NCI-H748 treated with DMSO at 0.1 percent for 48 hours (cell line): ENCODE measurements at places on chromosomes 11 and 22.

DNA sequence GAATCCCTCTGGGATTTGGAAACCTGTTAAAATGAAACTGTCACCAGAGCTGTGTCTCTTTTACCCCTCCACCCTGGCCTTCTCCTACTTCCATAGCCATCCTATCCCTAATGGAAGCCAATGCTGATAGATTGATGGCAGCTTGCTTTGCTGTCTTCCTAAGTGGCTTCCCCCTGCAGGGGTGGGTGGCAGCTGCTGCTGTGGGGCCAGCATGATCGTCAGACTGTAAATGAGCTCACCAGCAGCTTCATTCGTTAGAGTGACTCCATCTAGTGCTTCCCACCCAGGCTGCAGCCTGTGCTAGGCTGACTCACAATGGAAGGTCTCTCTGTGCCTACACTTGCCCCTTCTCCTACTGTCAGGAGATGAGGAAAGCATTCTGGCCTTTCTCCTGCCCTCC is 311.0 kb downstream of the BUD13 start:
- DNase-seq: no peak

DNA sequence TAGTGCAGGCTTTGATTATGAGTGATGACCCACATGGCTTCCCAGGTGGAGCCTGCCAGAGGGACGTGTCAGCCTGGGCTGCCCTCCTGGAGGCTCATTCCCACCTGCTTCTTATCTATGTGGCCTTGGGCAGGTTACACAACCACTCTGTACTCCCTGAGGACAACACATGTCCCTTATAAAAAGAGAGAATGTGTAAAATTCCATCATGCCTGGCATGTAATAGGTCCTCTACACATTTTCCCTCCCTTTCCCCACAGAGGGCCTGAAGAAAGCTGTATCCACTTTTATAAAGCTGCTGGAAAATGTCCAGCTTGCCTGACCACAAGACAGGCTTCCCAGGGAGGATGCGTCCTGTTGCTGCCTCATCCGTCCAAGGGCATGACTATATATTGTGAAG is 55.0 kb upstream of the VSTM5 start:
- no peak for DNase-seq

DNA sequence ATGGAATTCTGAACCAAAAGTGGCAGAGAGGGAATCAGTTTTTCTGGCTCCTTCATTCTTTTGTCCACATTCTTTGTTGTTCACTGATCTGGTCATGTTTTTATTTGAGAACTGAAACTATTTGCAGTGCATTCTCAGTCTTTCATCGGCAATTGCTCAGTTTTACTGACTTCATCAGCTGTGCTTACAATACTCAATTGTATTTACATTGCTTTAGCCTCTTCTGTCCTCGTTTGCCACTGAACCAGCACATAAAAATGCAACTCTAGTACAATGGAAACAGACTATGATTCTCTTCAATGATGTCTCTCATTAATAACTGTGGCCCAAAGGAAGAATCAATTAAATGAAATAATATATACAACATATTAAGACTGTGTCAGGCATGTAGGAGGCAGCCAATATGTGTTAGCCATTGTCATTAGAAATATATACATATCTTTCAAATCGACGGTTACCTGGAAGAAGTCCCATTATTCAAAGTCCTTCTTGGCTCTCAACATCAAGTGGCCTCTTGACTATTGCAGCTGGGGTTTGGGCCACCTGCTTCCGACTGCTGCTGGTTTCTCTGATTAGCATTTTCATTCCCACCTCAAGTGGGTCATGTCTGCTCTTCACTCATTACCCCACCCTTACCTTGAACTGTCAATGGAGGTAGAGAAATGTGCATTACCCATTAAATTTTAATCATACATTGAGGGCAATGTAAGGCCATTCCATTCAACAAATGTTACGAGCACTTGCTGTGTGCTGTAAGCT is 600.1 kb downstream of the INSC start:
- peak; percentile 99 for DNase-seq

DNA sequence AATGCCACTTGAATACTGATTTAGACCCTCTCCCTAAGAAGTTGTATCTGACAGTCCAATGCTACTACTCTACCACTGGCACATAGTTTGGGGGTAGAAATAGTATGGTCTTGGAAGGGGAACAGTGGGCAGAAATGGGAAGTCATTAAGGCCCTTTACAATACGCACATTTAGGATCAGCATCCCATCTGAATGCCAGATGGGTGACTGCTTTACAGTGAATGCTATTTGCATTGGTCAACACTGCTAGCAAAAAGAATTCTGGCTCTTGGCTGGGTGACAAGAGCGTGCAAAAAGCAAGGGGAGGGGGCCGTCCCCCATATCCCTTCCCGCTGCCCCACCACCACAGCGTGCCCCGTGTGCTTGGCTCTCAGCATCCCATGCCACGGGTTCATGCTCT is 104.7 kb upstream of the BID start:
- no peak for DNase-seq

- DNase-seq: peak; percentile 24
Observed at GRCh38 chr22:30423301-30423958, 2.1 kb upstream of the MTFP1 start.

DNA sequence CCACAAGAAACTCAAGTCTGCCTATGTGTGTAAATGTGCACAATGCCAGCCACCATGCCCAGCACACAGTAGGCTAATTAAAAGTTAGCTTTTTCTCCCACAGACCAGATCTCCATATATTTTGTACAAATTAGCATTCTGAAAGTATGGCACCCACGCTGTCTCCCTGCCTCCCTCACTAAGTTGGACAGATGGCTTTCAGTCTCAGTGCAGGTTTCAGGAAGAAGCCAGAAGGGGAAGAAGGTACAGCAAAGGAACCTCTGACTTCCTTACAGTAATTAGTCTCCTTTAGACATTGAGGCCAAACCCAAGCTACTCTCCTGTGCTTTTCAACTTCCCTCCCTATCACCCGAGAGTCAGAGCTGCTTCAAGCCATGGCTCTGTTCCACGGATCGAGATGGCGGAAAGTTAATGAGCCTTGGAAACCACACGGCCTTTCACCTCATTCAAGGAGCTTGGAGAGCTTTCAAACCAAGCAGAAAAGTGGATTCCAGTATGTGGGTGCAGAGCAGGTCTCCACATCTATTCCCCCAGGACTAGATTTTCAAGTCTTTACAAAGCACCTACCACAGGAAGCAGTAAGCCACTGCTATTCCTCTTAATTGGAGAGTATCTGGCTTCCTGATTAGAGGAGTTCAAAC is 221.1 kb upstream of the NARS2 start:
- DNase-seq: no peak

DNA sequence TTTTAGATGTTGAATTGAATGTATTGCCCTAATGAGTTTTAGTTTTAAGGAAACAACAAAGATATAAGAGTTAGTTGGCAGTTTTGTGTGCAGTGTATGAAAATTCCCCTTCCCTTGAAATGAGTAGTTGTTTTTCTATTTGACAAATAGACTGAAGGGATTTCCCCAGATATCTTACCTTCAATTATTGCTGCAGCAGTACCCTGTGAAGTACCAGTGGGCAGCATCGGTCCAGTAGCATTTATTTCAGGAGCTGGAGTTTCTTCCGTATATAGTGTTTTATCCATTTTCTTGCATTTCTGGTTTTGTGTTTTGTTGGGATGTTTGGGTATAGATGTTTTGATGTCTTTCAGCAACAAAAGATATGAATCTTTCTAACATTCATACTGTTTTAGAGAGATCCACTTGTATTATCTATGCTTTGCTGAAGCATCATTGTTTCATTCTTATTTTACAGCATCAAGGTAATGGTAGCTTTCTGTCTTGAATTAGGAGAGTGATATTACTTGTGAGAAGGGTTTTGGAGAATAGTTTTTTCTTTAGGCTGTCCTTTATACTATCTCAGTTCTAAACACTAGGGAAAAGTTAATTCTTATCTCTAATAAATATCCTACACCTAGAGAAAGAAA is 7.4 kb downstream of the KMT2A start:
- no peak for DNase-seq

DNA sequence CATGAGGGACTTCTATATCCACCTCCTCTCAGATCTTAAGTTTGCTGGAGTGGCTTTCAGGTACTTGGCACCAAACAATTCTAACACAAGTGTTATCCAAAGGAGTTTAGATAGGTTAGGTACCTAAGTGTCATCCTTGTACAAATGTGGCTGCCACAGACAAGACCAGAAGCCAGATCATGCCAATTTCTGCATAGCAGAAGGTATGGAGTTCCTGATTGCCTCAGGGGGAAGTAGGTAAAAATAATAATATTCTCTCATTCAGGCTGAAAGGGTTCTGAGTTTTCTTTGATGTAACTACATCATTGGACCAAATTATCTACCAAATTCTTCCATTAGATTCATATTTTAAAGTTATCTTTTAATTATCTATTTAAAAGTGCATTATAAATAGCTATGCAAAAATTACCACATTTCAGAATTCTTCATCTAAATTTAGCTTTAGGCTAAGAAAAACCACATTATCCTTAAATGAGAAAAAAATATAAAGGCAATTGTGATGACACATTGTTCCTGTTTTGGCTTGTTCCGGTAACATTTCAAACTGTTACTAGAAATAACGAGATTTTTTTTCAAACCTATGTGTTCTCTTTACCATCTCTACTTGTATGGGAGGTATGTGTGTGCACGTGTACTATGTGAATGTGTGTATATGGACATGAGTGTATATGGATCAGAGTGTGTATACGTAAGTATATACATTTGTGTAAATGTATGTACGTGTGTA is 66.2 kb upstream of the POU2AF2 start:
- DNase-seq: no peak

- no peak for DNase-seq
Observed at GRCh38 chr11:11411401-11411985, 58.4 kb upstream of the CSNK2A3 start.

GRCh38 chr22:27205492-27206373 is 548.3 kb downstream of the MIAT start:
- DNase-seq: no peak

DNA sequence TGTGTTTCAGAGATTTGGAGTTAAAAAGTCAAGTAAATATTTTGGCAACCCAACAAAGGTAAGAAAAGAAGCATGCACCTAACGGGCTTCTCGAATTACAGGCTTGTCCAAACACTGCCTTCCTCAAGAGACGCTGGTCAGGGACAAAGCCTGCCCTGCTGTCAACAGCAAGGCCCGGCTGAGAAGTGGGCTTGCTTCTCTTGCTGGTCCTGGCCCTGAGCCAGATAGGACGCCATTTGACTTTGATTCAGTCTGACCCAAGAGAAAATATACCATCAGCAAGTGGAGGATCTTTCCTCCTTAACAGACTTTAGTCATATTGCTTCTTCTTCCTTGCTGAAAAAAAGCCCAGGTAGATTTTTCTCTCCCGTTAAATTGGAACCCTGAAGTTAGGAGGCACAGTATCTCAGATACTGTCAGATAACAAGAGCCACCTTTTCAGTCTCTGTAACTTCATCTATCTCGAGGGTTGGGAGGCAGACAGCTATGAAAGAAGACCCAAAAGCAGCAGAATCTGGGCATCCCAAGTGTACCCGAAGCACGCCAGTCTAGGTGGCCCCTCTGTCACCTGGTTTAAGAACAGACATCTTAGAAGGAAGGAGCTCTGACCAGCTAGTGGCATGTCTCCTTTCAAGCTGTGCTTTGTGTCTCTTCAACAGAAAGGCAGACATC is 57.5 kb downstream of the C22orf31 start:
- DNase-seq: peak; percentile 2

DNA sequence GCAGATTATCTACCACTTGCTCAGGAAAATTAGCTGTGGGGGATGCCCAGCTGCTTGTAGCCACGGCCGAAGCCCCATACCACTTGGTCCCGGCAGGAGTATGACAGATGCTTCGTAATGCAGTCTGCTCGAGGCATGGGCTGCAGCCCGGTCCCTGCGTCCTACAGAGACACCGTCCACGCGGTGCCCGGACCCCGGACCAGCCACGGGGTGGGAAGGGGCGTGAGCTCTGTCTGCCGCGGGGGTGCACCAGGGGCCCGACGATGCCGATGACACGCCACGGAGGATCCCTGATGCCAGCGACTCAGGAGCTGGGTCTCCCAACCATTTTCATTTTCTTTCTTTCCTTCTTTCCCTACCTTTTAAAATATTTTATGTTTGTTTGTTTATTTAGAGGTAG is 30.0 kb downstream of the SLC25A17 start:
- DNase-seq: no peak

- no peak for DNase-seq
Observed at GRCh38 chr11:93903989-93904388, 53.6 kb upstream of the VSTM5 start.

DNA sequence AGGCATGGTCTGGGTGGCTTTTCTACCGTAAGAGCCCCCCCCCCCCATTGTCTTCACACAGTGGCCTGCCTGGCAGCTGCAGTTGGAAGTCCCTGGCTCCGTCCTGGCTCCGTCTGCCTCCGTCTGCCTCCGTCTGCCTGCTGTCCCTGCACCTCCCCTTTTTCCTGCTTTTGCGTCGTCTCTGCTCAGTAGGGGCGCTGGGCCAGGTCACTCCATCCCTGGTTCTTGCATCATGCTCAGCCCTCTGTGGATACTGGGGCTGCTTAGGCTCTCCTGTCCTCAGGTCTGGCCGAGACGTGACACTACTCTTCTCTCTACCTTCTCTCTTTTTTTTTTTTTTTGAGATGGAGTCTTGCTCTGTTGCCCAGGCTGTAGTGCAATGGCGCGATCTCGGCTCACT is 27.8 kb downstream of the AP2A2 start:
- DNase-seq: no peak

DNA sequence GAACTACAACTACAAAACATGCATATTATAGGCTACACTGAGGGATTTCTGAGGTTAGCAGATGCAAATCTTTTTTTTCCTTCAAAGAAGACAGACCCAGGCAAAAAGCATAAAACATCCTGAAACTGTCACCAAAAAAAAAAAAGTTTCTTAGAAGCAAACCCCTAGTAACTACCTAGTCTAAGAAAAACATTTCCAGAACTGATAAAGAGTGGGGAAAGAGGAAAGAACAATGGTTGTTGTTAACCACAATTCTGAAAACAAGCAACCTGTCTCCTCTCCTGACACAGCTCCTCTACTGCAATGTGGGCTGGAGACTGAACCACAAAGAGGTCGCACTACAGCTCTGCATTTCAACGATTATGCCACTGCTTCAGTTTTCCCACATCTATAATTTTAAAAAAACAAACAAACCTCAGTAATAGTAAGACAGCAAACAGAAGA is 15.0 kb downstream of the DENND5A start:
- DNase-seq: no peak
